ENCODE measurements at places on chromosomes 13 and 19. TPM values are rescaled to one million over a fixed set of nuclear protein-coding genes. Genes with fewer than 3 reads are reported as not detected.
A peak's percentile ranks its signal among the peaks of the same experiment; 100 is the strongest.

NAPSA gene
- total RNA-seq, result not detected

NCCRP1 gene
- total RNA-seq, result not detected

RGS9BP gene
- 9.8 TPM for total RNA-seq

AP1M2 gene
- not detected for total RNA-seq

SRRM5 gene
- 0.21 TPM for total RNA-seq

ZNF665 gene
- 1.4 TPM for total RNA-seq

ICAM5 gene
- 0.62 TPM for total RNA-seq

ZNF730 gene
- total RNA-seq, result 0.42 TPM

UBL5 gene
- total RNA-seq, result 514 TPM

- DNase-seq, result no peak
- no peak overlapping the region for H3K27ac ChIP-seq
- no peak overlapping the region for H3K4me3 ChIP-seq
- no peaks in the 10 kb centered on the region for H3K4me1 ChIP-seq
- H3K27me3 ChIP-seq, result no peaks in the 10 kb centered on the region
Observed at GRCh38 chr13:95533545-95534160, 18.9 kb upstream of the CLDN10 start.

GRCh38 chr13:84491952-84492351, 609.7 kb upstream of the SLITRK1 start:
- H3K4me3 ChIP-seq, result no peak overlapping the region
- H3K27me3 ChIP-seq, result no peaks in the 10 kb centered on the region
- no peaks in the 10 kb centered on the region for H3K4me1 ChIP-seq
- no peaks in the 10 kb centered on the region for H3K36me3 ChIP-seq

GRCh38 chr19:42132851-42133528, 744 bp upstream of the POU2F2 start:
- H3K27me3 ChIP-seq, result peaks cover 48% of the 10 kb centered on the region
- H3K27ac ChIP-seq, result no peak overlapping the region
- DNase-seq, result peak; percentile 32
- H3K4me1 ChIP-seq, result peaks cover 16% of the 10 kb centered on the region

DNA sequence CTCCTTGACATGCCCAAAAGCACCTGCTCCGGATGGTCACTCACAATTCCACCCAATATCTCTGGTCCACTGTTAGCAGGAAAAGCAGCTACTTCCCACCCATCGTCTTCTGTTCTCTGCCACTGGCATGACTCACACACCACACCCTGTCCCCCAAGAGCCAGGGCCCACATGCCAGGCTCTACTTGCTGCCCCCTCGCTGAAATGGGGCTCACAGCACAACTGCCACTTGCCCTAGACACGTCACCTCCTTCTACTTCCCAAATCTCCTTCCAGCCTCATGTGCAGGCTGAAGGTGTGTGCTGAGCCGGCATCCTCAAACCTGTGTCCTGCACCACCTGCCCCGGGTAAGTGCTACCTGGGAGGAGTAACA, 65.0 kb downstream of the TBC1D4 start:
- H3K4me3 ChIP-seq, result no peak overlapping the region
- peak overlapping the region; percentile 59 for H3K27ac ChIP-seq
- peaks cover 52% of the 10 kb centered on the region for H3K4me1 ChIP-seq
- no peaks in the 10 kb centered on the region for H3K36me3 ChIP-seq
- H3K27me3 ChIP-seq, result no peaks in the 10 kb centered on the region

DNA sequence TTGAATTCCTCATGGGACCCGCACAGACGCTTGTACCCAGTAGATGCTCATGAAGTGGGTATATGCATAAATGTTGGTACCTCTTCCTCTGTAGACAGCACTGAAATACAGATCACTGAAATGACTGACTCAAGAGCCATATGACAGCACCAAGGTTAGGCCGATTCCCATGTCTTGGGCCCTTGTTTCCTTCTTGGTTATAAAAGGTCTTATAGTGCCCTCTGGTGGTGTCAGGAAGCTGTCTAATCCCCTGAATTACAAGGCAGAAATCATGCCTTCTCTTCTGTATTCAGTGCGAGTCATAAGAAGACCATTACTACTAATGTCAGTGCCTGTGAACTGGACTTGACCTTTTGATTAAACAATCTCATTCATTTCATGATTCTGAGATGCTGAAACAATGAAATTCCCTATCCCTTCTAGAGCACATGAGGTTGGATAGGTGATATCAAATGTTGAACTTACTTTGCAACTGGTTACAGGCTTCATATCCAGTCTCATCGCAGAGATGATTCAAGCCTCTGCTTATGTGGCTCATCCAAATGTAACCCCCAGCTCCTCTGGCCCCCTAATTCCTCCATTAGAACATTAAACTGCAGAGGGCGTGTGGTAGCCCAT, 59.7 kb downstream of the SPATA13 start:
- peaks cover 3% of the 10 kb centered on the region for H3K4me1 ChIP-seq
- no peaks in the 10 kb centered on the region for H3K27me3 ChIP-seq
- no peaks in the 10 kb centered on the region for H3K36me3 ChIP-seq
- H3K4me3 ChIP-seq, result no peak overlapping the region
- H3K27ac ChIP-seq, result no peak overlapping the region

GRCh38 chr13:29771247-29771646, 79.2 kb downstream of the UBL3 start:
- H3K4me1 ChIP-seq, result no peaks in the 10 kb centered on the region
- DNase-seq, result no peak
- H3K36me3 ChIP-seq, result peaks cover 47% of the 10 kb centered on the region
- no peak overlapping the region for H3K4me3 ChIP-seq

GRCh38 chr13:31035185-31035965, 102.9 kb downstream of the TEX26 start:
- no peak overlapping the region for H3K27ac ChIP-seq
- no peaks in the 10 kb centered on the region for H3K27me3 ChIP-seq
- no peaks in the 10 kb centered on the region for H3K4me1 ChIP-seq
- no peak overlapping the region for H3K4me3 ChIP-seq

DNA sequence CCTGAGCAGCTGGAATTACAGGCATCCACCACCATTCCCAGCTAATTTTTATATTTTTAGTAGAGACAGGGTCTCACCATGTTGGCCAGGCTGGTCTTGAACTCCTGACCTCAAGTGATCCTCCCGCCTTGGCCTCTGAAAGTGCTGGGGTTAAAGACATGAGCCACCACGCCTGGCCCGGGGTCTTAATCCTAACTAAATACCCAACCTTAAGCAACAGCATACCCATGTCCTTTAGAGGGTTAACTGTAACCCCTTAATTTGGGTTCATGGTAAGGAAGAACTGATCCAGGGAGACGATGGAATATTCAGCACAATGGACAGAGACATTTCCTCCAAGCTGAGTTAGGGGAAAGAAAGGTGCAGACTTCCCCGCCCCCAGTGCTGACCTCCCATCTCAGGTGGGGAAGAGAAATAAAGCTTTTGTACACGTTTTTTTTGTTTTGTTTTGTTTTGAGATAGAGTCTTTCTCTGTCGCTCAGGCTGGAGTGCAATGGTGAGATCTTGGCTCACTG, 8.7 kb upstream of the GALP start:
- no peaks in the 10 kb centered on the region for H3K27me3 ChIP-seq
- DNase-seq, result no peak
- no peaks in the 10 kb centered on the region for H3K36me3 ChIP-seq
- H3K4me1 ChIP-seq, result peaks cover 9% of the 10 kb centered on the region
- no peak overlapping the region for H3K27ac ChIP-seq

DNA sequence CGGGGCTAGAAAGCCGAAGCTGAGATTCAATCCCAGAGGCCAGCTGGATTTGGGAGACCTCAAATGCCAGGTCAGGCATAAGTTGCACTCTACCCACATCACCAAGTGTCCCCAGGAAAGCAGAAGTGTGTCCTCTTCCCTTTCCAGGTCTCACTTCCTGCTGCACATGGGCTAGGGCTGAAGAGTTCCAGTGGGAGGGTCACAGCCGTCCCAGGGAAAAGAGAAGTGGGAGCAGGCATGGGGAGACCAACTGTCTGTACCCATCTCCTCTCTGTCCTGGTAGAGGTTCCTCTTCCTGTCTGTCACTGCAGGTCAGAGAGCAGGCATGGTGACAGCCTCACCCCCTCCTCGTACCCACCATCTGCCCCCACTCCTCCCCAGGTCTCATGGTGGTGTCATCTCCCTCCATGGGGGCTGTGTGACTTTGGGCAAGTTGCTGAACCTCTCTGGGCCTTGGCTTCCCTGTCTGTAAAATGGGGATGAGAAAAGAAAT, 14.8 kb downstream of the AXL start:
- no peaks in the 10 kb centered on the region for H3K27me3 ChIP-seq
- H3K36me3 ChIP-seq, result no peaks in the 10 kb centered on the region
- DNase-seq, result no peak
- no peaks in the 10 kb centered on the region for H3K4me1 ChIP-seq

DNA sequence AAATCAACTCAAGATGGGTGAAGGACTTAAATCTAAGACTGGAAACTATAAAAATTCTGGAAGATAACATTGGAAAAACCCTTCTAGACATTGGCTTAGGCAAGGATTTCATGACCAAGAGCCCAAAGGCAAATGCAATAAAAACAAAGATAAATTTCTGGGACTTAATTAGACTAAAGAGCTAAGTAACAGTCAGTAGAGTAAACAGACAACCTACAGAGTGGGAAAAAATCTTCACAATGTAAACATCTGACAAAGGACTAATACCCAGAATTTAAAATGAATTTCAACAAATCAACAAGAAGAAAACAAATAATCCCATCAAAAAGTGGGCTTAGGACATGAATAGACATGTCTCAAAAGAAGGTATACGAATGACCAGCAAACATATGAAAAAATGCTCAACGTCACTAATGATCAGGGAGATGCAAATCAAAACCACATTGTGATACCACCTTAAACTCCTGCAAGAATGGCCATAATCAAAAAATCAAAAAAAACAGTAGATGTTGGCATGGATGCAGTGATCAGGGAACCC, 6.3 kb upstream of the RFX1 start:
- H3K27me3 ChIP-seq, result no peaks in the 10 kb centered on the region
- H3K27ac ChIP-seq, result no peak overlapping the region
- no peak overlapping the region for H3K4me3 ChIP-seq
- H3K36me3 ChIP-seq, result no peaks in the 10 kb centered on the region

GRCh38 chr19:55088543-55089341, 13.1 kb downstream of the EPS8L1 start:
- peak; percentile 77 for DNase-seq
- H3K27me3 ChIP-seq, result peaks cover 27% of the 10 kb centered on the region
- H3K4me3 ChIP-seq, result peak overlapping the region; percentile 63
- peaks cover 30% of the 10 kb centered on the region for H3K4me1 ChIP-seq
- no peak overlapping the region for H3K27ac ChIP-seq

GRCh38 chr13:48400090-48400694, 12.7 kb downstream of the LPAR6 start:
- no peaks in the 10 kb centered on the region for H3K36me3 ChIP-seq
- no peak overlapping the region for H3K4me3 ChIP-seq
- peaks cover 76% of the 10 kb centered on the region for H3K4me1 ChIP-seq
- no peak for DNase-seq
- H3K27me3 ChIP-seq, result no peaks in the 10 kb centered on the region

DNA sequence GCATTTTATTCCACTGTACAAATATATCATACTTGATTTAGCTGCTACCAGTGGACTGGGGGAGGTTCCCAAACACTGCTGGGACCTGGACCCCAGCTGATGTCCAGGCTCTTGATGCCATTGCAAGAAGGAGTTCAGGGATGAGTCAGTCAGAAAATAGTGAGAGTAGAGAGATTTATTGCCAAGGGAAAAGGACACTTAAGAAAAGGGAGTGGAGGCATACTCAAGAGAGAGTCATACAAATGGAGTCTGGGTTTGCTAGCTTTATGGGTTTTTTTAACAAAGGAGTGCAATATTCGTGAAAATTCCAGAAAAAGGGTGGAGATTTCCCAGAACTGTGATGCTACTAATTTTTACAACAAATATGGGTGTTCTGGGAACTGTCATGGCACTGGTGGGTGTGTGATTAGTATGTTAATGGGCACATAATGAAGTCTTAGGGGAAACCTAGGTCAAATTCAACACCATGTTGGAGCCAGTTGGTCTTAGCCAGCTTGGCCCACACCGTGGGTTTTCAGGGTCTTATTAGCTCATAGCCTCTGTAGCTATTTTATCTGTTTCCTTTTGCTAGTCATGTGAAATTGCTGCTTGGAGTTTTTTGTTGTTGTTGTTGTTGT, 36.2 kb downstream of the GPC6 start:
- no peaks in the 10 kb centered on the region for H3K27me3 ChIP-seq
- DNase-seq, result no peak
- H3K4me1 ChIP-seq, result no peaks in the 10 kb centered on the region
- H3K36me3 ChIP-seq, result no peaks in the 10 kb centered on the region

DNA sequence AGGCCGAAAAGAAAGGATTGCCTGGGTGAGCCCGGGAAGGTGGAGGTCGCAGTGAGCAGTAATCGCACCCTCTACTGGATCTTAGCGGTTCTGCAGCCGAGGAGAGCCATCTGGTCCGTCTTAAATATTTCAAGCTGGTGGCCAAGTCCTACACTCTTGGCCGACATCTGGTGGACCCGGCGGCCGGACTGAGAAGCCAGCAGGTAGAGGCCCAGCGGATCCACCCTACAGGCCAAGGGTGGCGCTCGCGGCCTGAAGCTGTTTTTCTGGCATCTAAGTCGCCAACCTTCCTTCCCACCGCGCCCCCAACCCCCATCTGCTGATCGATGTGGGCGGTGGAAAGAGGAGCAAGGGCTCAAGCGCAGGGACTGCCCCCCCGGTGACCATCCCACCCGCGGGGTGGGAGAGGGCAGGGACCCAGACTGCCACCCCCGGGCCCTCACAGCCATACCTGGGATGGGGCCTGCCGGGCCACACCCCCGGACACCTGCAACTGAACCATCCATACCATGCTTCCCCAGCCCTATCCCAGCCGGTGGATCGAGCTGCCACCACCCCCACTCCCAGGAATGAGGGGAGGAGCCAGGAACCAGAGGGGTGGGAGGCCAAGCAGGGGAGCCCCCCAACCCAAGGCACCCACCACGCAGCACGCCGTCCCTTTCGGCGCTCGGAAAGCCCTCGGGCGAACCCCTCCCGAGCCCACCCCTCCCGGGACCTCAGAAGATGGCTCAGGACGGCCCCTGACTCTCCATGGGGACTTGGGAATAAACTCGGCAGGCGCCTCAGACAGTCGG, 46.3 kb upstream of the ZNF730 start:
- H3K27ac ChIP-seq, result no peak overlapping the region
- peaks cover 21% of the 10 kb centered on the region for H3K27me3 ChIP-seq
- no peaks in the 10 kb centered on the region for H3K36me3 ChIP-seq
- H3K4me1 ChIP-seq, result peaks cover 16% of the 10 kb centered on the region
- peak overlapping the region; percentile 53 for H3K4me3 ChIP-seq
- peak; percentile 44 for DNase-seq

- H3K4me1 ChIP-seq, result peaks cover 3% of the 10 kb centered on the region
- H3K36me3 ChIP-seq, result peaks cover 5% of the 10 kb centered on the region
- H3K27me3 ChIP-seq, result peaks cover 17% of the 10 kb centered on the region
- DNase-seq, result peak; percentile 81
Observed at GRCh38 chr19:45322744-45323281, at the start of gene CKM. CKM (minus strand) TSS chr19:45322875; CDS start chr19:45319713, 3,162 bp downstream.

GRCh38 chr13:99655351-99656091, 154.2 kb downstream of the TM9SF2 start:
- H3K27me3 ChIP-seq, result no peaks in the 10 kb centered on the region
- DNase-seq, result no peak
- H3K4me1 ChIP-seq, result no peaks in the 10 kb centered on the region
- H3K4me3 ChIP-seq, result no peak overlapping the region

DNA sequence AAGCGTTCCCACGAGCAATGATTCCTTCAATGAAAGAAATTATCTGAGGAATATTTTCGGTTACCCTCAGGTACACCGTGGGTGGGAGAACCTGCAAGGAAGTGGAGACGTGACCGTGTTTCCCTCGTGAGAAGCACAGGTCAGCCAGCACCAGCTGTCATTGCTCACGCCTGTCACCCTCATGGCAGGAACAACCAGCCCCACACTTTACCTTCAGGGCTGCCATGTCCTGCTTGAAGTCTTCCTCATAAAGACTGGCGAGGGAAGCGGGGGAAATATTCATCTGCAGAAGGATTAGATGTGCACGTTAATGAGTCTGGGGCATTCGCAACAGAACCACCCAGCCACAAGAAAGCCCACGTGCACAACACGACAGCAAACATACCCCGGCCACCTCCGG, 18.2 kb downstream of the CARS2 start:
- DNase-seq, result no peak
- H3K36me3 ChIP-seq, result peaks cover 3% of the 10 kb centered on the region
- no peaks in the 10 kb centered on the region for H3K4me1 ChIP-seq
- no peak overlapping the region for H3K4me3 ChIP-seq
- no peak overlapping the region for H3K27ac ChIP-seq
